Neural progenitor cell (in vitro differentiated cells): ENCODE measurements at places on chromosomes 12 and 14.

- DNase-seq: no peak
These were observed 55.9 kb downstream of the SOX5 start for GRCh38 chr12:23893611-23894010.

DNA sequence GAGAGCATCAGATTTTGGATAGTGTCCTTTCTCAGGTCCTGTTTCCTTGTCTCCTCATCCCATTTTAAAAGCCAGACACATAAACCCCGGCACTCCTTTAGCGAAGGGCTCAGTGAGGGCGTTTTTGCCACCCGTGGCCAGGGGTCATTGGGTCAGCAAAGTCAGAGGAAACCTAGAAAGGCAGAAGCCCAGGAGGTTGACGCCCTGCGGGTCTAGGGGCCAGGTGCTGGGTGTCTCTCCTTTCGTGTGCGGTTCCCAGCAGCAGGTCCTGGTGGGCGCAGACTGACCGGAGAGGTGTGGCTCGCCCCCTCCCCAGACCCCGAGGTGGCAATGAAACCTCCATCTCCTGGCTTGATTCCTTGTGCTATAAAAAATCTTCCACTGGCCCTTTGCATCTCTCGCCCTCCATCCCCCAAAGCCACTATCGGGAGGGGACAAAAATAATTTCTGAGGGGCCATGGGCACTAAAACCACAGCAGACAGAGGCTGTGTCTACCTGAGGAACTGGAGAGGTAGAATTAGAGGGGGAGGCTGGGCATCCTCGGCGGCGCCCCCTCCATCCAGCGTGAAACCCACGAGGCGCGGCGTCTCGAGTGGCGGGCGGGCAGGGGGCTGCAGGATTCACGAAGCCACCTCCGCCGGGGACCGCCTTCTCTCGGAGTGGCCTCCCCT is 858 bp upstream of the FRMD6 start:
- DNase-seq: peak; percentile 66

- DNase-seq: peak; percentile 92
These were observed 66.2 kb upstream of the PTGR2 start for GRCh38 chr14:73785336-73785833.

GRCh38 chr14:28467611-28468010 is 299.0 kb upstream of the FOXG1 start:
- DNase-seq: no peak

DNA sequence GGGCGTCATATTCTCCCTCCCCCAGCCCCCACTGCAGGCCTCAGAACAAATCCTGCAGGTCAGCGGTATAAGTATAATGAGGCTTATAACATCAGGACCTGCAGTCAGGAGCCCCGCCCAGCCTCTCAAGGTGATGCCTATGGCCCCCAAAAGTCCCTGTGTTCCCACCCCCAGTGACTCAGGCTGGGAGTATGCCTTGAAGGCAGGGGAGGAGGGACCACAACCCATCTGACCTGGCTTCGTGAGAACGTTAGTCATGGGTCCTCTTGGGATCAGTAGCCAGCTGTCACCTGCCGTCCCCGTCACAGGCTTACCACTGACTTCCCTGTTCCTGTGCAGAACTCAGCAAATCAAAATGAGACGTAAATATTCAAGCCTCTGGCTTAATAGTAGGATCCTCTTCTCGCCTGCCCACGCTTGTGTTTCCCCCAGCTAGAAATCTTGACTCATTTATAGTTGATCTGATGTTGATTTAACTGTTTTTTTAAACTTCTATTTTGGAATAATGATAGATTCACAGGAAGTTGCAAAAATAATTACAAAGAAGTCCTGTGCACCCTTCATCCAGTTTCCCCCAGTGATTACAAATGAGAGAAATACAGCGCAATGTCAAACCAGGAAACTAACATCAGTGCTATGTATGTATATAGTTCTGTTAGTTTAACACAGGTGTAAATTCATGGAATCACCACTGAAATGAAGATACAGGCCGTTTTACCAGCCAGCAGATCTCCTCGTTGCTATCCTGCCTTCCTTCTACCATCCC is 107.5 kb downstream of the ADGRD1 start:
- DNase-seq: no peak

DNA sequence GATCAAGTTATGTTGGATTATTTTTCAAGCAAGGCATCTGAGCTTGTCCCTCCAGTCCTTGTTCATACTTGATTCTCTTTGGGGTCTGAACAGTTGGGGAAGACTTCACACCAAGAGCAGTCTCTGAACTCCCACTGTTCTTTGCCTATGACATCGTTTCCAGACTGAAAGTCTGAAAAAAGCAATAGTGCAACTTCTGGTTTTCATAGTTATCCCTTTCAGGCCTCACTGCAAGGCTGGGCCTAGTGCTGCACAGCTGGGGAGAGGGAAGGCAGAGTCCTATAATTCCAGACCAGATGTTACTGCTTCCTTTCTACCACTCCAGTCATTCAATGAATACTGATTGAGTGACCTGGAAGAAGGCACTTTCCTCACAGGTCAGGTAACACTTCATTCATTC is 187.1 kb upstream of the CCND2 start:
- no peak for DNase-seq

DNA sequence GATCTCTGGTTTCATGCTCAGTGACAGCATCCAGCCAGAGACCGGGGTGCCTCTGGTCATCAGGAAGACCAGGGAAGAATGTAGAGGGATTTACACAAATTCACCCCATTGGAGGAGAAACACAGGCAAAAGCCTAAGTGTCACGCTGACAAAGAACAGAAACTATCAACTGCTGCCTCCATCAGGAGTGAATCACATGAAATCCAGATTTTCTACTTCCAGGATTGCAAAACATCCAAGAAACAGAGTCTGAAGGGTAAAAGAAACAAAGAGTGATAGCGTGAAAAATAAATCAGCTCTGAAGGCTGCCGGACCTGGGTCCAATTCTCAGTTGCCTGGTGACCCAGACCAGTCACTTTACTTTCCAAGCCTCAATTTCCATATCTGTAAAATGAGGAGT is 136.1 kb upstream of the MAP1LC3B2 start:
- DNase-seq: no peak

DNA sequence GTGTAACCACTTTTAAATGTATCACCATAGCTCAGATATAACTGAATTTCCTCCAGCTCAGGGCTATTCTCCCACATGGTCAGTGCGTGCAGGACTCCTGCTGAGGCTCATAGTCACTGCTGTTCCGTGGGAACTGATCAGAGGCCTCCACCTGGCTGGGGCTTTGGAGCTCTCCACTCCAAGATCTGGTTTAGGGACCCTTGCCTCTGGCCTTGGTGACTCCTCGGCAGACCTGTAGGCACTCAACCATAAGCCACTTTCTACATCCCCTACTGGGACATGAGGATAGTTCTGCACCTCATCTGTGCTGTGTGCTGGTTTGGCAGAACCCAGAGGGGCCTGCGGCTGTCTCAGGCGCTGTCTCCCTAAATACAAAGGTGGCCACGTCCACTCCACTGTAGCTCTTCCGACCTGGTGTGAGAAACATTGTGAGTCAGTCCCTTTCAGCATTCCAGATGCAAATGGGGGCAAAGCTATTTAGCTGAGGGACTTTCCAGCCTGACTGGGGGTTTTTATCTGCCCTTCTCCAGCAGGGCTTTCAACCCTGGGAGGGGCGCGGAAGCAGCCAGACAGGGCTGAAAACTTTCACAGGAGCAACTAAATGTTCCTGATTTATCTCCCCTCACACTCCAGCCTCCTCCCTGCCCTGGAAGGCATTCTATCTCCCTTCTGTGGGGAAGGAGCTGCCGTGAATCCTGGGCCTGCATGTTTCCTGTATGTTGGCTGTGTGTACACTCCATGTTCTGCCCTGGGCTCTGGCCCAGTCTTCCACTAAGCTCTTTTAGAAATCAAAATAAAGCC is 218.3 kb upstream of the DAAM1 start:
- DNase-seq: peak; percentile 28

DNA sequence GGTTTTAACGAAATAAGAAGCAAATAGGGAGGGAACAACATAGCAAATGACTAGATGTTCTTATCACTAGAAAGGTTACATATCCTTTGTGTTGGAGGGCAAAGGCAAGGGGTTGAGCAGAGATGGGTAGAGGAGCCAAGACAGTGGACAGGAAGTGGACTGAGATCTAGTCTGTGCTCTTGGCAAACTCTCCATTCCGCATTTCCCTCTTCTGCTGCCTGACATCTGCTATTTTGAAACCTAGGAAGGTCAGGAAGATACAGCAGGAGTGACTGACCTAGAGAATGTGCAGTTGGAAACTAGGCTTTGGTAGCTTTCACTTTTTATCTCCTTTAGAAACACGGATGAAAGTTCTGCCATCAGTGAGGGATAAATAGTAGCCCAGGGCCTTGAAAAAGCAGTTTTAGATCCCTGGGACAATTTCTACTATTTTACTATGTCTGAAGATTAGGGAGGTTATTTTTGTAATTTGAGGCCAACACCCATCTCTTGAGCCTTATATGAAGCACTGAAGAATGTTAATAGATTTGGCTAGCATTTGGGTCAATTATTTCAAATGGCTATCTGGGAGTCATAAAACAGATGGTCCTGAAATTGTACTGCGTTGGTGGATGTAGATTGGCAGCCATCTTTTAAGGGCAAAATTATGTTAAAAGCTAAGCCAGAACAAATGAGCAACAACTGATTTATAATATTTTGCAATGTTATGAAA is 410.3 kb downstream of the PCNX1 start:
- DNase-seq: no peak

GRCh38 chr12:18823461-18823860 is 85.5 kb downstream of the CAPZA3 start:
- no peak for DNase-seq

GRCh38 chr12:2221030-2221621 is 168.3 kb downstream of the CACNA1C start:
- DNase-seq: no peak

GRCh38 chr14:71166180-71166837 is 259.1 kb downstream of the PCNX1 start:
- peak; percentile 57 for DNase-seq

DNA sequence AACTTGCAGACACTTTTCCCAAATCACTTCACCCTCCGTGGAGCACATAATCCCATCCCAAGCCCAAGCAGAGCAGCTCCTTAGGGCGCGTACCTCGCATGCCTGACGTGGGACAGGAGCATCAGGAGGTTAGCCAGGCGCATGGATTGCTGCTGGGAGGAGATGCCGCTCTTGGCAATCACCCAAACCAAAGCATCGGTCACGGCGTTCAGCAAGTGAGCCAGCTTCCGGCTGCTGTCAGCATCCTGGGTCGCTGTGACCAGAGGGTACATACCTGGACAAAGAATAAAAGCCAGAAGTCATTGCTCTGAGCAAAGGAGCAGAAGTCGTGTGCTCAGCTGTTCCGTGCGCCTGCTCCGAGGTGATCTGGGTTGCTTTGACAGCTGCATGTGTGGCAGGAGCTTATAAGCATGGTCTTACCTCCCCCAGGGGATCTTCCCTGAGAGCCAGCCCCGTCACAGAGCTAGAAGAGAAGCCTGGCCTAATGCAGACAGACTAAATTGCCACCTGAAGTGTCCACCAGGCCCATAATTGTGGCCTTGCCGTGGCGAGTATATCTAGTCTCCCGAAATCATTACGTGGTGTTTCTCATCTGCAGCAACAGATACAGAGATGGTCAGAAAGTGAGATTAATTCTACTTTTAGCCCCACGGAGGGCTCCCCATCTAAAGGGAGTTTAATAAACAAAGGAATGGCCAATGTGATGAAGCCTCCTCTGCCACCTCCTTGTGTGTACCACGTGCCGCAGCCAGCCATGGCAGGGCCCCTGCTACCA is 59.1 kb downstream of the ESR2 start:
- DNase-seq: no peak

- no peak for DNase-seq
These were observed 236.4 kb downstream of the PCNX1 start for GRCh38 chr14:71143381-71144290.

GRCh38 chr14:100771121-100771800 is 44.6 kb downstream of the DLK1 start:
- DNase-seq: no peak

GRCh38 chr12:57229046-57229633 is 371 bp upstream of the SHMT2 start:
- DNase-seq: no peak

DNA sequence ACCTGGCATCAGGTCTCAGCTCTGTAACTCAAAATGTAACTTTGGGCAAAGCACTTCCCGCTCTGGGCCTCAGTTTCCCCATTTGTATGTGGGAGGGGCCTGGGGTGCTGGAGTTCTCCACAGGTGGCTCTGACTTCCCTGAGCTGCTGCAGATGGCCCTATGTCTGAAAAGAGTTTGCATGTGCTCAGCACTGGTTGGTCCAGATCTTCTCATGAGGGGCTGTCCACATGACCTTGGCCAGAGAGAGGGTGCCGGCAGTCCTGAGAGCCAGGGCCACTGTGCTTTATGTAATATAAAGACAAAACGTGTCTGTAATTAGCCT is 7.2 kb upstream of the CACNA2D4 start:
- no peak for DNase-seq

DNA sequence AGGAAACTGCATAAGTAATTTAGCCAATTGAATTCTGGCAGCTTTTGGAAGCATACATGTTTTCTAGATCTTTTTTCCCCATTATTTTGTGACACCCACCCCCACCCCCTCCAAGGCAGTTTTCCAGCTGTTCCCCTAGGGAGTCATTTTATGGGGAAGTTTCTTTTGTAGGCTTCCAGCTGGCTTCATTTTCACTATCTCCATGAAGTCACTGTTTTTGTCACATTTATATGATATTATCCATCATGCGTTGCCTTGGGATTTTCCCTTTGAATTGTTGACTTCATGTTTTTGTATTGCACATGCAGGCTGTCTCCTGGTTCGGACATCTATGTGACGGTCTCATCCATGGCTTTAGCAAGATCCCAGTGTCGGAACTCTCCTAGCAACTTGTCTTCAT is 233.6 kb upstream of the RGS6 start:
- no peak for DNase-seq

GRCh38 chr12:108786450-108786849 is 55.1 kb upstream of the CORO1C start:
- no peak for DNase-seq

- DNase-seq: no peak
These were observed 138.9 kb downstream of the ACSS3 start for GRCh38 chr12:81216739-81217138.

- DNase-seq: no peak
These were observed 190.3 kb upstream of the CDKN3 start for GRCh38 chr14:54206516-54206915.

DNA sequence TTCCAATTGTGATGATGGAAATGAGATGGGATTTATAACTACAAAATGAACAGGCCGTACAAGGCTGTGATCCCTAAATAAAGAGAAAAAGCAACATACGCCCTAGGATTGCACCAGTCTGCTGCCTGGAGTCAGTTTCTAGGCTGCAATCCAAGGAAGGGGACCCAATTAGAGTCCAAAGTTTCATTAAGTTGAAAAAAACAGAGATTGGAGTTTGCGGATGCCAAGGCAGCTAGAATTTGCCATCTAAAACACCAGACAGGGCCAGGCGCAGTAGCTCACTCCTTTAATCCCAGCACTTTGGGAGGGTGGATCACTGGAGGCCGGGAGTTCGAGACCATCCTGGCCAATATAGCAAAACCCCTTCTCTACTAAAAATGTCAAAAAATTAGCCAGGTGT is 661.0 kb downstream of the RPS29 start:
- no peak for DNase-seq

DNA sequence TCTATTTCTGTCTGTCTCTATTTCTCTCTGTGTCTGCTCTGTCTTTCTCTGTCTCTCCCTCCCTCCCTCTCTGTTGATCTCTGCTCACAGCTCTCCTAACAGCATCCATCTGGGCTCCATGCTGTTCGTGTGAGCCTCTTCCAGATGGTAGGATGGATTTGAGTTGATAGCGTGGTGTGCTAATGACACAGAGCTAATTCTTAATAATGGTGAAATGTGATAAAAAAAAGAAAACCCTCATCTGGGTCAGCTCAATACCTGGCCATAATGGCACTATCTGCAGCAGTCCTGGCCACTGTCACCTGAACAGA is 96.4 kb downstream of the AACS start:
- DNase-seq: no peak

- DNase-seq: no peak
These were observed 691.4 kb upstream of the TBX3 start for GRCh38 chr12:115375186-115375991.
